NCI-H1930 (cell line): ENCODE measurements at places on chromosomes 3 and 15.
A peak's percentile ranks its signal among the peaks of the same experiment; 100 is the strongest.

- DNase-seq, result no peak
These were observed 41.7 kb upstream of the ADAMTS17 start for GRCh38 chr15:100383302-100384107.

GRCh38 chr3:11289864-11290263 is 17.7 kb downstream of the ATG7 start:
- DNase-seq, result no peak

DNA sequence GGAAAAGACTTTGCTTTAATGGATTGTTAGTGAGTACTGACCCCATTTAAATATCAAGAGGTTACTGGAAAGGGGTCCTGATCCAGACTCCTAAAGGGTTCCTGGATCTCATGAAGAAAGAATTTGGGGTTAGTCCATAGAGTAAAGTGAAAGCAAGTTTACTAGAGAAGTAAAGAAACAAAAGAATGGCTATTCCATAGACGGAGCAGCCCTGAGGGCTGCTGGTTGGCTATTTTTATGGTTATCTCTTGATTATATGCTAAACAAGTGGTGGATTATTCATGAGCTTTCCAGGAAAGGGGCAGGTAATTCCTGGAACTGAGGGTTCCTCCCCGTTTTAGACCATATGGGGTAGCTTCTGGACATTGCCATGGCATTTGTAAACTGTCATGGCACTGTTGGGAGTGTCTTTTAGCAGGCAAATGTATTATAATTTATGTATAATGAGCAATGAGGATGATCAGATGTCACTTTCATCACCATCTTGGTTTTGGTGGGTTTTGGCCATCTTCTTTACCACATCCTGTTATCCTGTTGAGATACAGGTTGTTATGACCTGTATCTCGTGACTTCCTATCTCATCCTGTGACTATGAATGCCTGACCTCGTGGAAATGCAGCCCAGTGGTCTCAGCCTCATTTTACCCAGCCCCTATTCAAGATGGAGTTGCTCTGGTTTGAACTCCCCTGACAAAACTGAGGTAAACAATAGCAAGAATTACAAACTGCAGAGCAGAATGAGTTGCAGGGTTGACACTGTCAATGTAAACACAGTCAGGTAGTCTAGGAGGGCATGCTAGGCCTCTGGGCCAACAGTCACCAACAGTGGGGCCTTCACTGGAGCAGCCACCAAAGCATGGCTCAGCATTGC is 10.3 kb upstream of the GPR160 start:
- no peak for DNase-seq

DNA sequence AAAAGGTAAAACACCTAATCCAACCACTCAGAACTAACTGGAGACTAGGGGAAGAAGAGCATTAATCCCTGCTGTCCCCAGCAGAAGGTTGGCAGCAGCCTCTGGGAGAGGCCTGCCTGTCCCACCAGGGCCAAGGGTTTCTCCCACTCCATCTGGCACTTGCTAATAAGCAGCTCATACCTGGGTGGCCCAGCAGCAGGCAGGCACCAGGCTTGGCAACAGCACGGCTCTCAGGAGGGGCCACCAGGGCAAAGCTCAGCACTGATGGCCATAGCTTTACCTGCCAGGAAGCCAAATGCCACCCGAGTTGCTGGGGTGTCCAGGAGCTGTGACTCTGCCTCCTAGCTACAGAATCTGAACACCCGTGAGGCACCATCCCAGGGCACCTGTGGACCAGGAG is 58.3 kb downstream of the BOC start:
- no peak for DNase-seq

DNA sequence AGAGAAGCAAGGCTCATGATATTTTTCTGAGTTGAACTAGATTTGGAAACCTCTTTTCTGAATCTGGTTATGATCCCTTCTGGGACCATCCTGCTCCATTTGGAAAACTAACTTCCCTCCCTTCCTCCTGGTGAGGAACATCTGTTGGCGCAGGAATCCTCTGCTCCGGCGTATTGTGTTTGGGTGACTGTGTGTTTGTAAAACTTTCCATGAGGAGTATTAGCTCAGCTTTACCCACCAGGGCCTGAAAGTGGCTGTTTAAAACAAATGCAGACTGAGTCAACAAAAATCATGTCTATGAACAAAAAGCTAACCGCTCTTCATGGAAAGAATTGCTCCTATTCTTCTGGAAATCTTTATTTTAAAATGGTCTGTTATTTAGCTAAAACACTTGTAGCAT is 17.7 kb downstream of the STARD9 start:
- no peak for DNase-seq

DNA sequence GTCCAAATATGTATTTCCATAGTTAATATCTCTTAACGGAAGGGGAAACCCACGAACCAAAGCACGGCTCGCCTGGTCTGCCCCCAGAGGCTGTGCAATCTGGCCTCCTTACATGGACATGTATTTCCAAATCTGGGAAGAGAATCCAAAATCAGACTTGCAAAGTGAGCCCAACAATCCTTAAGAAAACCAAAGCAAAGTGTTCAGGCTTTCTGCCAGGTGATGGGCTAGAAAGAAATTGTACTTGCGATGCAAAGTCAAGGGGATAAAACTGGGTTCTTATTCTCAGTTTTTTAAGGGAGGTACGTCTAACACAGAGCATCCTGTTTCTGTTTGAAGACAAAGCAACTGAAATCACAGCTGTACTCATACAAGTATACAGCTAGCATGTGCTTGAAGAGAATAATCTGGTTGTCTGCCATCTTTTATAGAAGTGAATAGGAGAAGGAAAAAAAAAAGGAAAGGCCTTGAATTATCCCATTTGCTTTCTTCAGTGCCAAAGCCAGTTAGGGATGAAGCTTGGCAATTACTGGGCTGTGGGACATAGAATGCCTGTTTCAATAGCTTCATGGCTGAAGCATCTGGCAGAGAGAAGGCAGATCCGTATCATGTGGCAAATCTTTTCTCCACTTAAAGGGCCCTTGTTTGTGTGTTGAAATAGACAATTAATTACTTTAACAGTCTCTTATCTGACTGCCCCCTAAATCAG is 48.4 kb downstream of the LRIG1 start:
- no peak for DNase-seq

- no peak for DNase-seq
These were observed 330.8 kb upstream of the AGTR1 start for GRCh38 chr3:148366743-148367410.

DNA sequence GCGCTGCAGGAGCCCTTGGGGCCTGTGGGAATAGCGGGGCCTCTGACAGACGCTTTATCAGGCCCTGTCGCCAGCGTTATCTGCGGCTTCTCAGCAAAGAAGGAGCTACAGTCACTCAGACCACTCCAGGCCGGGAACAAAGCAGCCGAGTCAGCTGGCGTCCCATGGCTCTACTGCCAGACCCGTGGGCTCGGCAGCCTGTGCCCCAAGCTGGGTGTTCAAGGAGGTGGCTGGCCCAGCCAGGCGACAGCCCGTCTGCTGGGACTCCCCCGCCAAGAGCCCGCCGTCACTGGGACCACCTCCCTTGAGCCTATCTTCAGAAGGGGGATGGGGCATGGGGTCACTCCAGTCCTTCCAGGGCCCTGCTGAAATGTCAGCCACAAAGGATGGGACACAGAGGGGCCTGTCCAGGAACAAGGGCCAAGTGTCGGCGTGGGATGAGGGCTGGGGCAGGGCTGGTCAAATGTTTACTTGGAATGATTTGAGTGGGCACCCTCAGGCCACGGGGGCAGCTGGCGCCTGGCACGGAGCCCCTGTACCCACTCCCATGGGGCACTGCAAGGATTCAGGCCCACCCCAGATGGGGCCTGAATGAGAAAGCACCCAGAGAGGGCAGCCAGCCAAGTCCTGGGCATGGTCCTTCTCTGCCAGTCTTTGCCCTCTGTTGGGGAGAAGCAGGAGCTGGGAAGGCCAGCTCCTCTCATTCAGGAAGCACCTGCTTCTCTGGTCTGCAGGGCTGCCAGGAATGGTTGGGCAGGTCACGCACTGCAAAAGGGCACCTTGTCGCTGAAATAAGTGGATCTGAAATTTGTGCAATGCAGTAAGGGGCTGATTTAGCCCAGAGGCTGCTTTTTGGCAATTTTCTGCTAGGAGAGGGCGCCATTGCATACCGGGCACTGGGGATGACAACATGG is 148.3 kb downstream of the SMAD6 start:
- no peak for DNase-seq

GRCh38 chr3:53511246-53511645 is 16.8 kb downstream of the CACNA1D start:
- DNase-seq, result no peak

GRCh38 chr15:74216949-74217348 is 14.4 kb upstream of the STRA6 start:
- DNase-seq, result no peak

- DNase-seq, result no peak
These were observed 215.6 kb downstream of the CADPS start for GRCh38 chr3:62659660-62660059.

- peak; percentile 35 for DNase-seq
These were observed 112.4 kb downstream of the FRMD5 start for GRCh38 chr15:44082558-44083157.
